ENCODE measurements at places on chromosomes 12 and 14. TPM values are rescaled to one million over a fixed set of nuclear protein-coding genes. Genes with fewer than 3 reads are reported as not detected.

LRP10 gene
- 47.6 TPM for total RNA-seq

OLR1 gene
- 0.49 TPM for total RNA-seq

RPL10L gene
- total RNA-seq = not detected

IAPP gene
- total RNA-seq = not detected

NGB gene
- not detected for total RNA-seq

COQ10A gene
- 55.5 TPM for total RNA-seq

GRCh38 chr12:3641428-3642018, 111.4 kb downstream of the CRACR2A start:
- H3K27me3 ChIP-seq = no peaks in the 10 kb centered on the region
- peaks cover 24% of the 10 kb centered on the region for H3K36me3 ChIP-seq
- H3K27ac ChIP-seq = no peak overlapping the region
- H3K4me3 ChIP-seq = no peak overlapping the region
- H3K4me1 ChIP-seq = peaks cover 4% of the 10 kb centered on the region

DNA sequence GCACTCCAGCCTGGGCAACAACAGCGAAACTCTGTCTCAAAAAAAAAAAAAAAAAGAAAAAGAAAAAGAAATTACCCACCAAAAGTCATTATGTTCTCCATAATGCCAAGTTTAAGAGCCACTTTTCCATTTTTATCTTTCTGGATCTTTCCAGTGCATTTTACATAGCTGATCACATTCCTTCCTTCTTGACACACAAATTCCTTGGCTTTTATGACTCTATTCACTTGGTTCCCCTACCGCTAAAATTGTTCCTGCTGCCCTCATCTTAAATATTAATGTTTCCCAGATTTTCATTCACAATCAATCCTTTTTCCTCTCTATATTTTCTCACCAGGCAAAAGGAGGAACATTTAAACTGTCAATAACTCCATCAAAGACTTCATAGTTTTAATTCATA, 20.2 kb downstream of the KLHL28 start:
- no peak overlapping the region for H3K4me3 ChIP-seq
- no peaks in the 10 kb centered on the region for H3K27me3 ChIP-seq
- H3K27ac ChIP-seq = no peak overlapping the region
- peaks cover 72% of the 10 kb centered on the region for H3K36me3 ChIP-seq
- DNase-seq = no peak

- no peaks in the 10 kb centered on the region for H3K36me3 ChIP-seq
- no peak for DNase-seq
- H3K4me1 ChIP-seq = no peaks in the 10 kb centered on the region
- H3K27ac ChIP-seq = peak overlapping the region; percentile 71
- no peak overlapping the region for H3K4me3 ChIP-seq
These were observed 465.2 kb downstream of the PCNX1 start for GRCh38 chr14:71372411-71372838.

DNA sequence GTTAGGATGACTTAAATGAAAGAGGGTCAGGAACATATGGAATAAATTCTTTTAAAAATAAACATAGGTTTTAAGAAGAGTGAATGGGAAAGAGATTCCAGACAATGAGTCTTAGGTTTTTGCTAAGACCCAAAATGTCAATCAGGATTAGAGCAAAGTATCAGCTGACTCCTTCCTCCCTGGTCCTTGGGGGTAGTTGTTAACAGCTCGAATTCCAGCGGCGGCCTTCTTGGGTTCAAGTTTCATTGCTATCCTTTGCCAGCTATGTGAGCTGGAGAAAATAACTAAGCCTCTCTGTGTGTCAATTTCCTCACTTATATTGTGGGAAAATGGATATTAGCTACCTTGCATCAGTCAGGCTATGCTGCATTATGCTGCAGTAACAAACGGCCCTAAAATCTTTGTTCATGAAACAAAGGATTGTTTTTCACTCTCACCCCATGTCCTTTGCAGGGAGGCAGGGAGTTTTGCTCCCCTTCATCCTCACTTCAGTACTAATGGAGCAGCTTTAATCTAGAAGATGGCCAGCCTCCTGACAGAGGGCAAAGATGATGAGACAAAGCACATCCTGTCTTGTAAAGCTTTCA, 83.8 kb upstream of the RFLNA start:
- peaks cover 27% of the 10 kb centered on the region for H3K27me3 ChIP-seq
- no peak overlapping the region for H3K27ac ChIP-seq
- H3K36me3 ChIP-seq = no peaks in the 10 kb centered on the region
- no peaks in the 10 kb centered on the region for H3K4me1 ChIP-seq

- no peak overlapping the region for H3K4me3 ChIP-seq
- no peak for DNase-seq
- H3K27ac ChIP-seq = no peak overlapping the region
- H3K36me3 ChIP-seq = no peaks in the 10 kb centered on the region
- H3K27me3 ChIP-seq = no peaks in the 10 kb centered on the region
These were observed 34.6 kb downstream of the PTPRO start for GRCh38 chr12:15356951-15357364.

DNA sequence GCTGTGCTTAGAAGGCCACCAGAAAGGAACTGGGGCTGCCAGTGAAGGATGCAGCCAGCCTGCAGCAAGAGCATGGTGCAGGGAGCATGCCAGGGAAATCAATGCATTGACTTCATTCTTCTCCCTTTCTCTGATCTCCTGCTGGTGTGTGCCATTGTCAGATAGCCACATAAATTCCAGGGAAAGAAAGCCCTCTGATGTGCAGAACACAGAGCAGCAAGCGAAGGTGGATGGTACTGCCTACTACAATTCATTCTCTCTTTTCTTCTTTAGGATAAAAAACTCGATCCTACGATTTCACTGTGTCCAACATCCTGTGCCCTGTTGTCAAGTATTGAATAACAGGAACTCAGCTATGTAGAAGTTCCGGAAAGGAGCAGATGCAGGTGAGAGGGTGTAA, 446.7 kb upstream of the TMEM132C start:
- H3K36me3 ChIP-seq = no peaks in the 10 kb centered on the region
- no peak overlapping the region for H3K27ac ChIP-seq
- DNase-seq = no peak
- no peak overlapping the region for H3K4me3 ChIP-seq
- H3K4me1 ChIP-seq = peaks cover 10% of the 10 kb centered on the region

- H3K4me1 ChIP-seq = no peaks in the 10 kb centered on the region
- no peak for DNase-seq
- H3K4me3 ChIP-seq = no peak overlapping the region
- H3K27me3 ChIP-seq = no peaks in the 10 kb centered on the region
- no peak overlapping the region for H3K27ac ChIP-seq
These were observed 77.9 kb upstream of the SOX5 start for GRCh38 chr12:24027352-24027751.

DNA sequence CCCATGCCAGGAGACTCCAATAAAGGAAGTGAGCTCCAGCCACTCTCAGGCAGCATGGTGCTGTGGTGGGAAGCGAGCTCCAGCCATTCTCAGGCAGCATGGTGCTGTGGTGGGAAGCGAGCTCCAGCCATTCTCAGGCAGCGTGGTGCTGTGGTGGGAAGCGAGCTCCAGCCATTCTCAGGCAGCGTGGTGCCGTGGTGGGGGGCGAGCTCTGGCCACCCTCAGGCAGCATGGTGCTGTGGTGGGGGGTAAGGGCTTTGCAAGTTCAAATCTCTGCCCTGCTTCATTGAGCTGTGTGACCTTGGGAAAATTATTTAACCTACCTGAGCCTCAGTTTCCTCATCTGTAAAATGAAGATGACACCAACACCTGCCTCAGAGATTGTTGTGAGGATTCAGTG, 975.1 kb downstream of the BCL11B start:
- H3K4me1 ChIP-seq = no peaks in the 10 kb centered on the region
- H3K36me3 ChIP-seq = no peaks in the 10 kb centered on the region
- no peak overlapping the region for H3K4me3 ChIP-seq
- no peak for DNase-seq

DNA sequence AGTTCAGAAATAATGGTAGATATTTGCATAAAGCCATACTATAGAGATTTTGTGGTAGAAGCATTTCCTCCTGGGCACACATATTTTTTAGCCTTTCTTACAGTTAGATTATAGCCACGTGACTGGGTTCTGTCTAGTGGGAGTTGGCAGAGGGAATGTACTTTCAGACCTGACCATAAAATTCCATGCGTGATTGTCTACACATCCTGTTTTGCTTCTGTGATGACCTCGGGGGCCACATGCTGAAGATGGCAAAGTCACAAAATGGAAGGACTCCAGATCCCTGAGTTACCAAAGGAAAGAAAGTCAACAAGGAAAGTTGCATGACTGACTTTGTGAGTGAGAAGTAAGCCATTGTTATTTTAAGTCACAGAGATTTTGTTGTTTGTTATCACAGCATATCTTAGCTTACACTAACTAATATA, 14.6 kb upstream of the MIA2 start:
- no peaks in the 10 kb centered on the region for H3K27me3 ChIP-seq
- H3K27ac ChIP-seq = no peak overlapping the region
- H3K4me3 ChIP-seq = no peak overlapping the region
- DNase-seq = no peak
- no peaks in the 10 kb centered on the region for H3K4me1 ChIP-seq

- no peak overlapping the region for H3K27ac ChIP-seq
- H3K36me3 ChIP-seq = peaks cover 11% of the 10 kb centered on the region
- DNase-seq = no peak
- no peak overlapping the region for H3K4me3 ChIP-seq
- no peaks in the 10 kb centered on the region for H3K4me1 ChIP-seq
- no peaks in the 10 kb centered on the region for H3K27me3 ChIP-seq
These were observed 75.5 kb downstream of the BORCS5 start for GRCh38 chr12:12432364-12432763.

DNA sequence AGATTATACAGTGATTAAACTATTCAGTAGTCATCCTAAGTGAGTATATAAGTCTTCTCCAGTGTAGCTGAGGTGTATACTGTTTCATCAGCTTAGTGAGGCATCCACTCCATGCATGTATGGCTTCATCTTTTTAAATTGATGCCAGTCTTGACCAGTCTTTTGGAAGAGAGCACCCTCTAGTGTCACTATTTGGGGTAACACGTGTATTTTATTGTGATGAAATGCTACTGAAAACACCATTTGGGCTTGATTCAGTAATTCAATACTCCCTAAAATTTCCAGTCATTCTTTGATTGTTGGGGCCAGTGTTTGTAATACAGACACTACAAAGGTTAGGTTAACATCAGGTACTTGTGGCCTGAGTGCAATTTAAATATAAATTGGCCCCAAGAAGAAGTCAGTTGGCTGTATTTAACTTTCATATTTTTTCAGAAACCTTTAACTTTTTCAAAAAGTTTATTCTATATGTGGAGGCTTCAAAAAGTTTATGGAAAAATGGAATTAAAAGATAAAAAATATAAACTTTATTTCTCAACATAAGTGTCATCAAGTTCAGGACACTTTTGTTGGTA, 35.3 kb downstream of the MIPOL1 start:
- H3K36me3 ChIP-seq = no peaks in the 10 kb centered on the region
- H3K27me3 ChIP-seq = no peaks in the 10 kb centered on the region
- DNase-seq = no peak
- no peak overlapping the region for H3K4me3 ChIP-seq
- no peak overlapping the region for H3K27ac ChIP-seq

- H3K27me3 ChIP-seq = no peaks in the 10 kb centered on the region
- peaks cover 15% of the 10 kb centered on the region for H3K4me1 ChIP-seq
- DNase-seq = no peak
These were observed 58.0 kb downstream of the CDC42BPB start for GRCh38 chr14:102999227-102999895.

DNA sequence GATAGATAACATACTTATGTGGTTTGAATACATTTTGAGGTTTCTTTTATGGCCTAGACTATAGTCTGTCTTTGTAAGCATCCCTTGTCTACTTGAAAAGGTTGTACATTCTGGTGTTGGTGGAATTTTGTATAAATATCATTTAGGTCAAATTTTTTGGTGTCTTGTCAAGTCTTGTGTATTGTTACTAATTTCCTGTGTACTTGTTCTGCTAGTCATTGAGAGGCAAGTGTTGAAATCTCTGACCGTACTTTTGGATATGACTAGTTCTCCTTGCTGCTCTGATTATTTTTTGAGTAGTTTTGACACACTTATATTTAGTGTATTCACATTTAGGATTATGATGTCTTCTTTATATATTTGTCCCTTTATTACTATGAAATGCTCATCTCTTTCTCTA, 219.6 kb downstream of the CCDC91 start:
- H3K27ac ChIP-seq = no peak overlapping the region
- H3K4me1 ChIP-seq = no peaks in the 10 kb centered on the region
- no peak for DNase-seq
- H3K27me3 ChIP-seq = no peaks in the 10 kb centered on the region

- H3K4me3 ChIP-seq = no peak overlapping the region
- H3K27ac ChIP-seq = no peak overlapping the region
- no peaks in the 10 kb centered on the region for H3K36me3 ChIP-seq
These were observed 7.2 kb downstream of the EEA1 start for GRCh38 chr12:92921877-92922276.

GRCh38 chr14:83975435-83975834, 1554.5 kb upstream of the FLRT2 start:
- no peak overlapping the region for H3K4me3 ChIP-seq
- peaks cover 11% of the 10 kb centered on the region for H3K4me1 ChIP-seq
- no peaks in the 10 kb centered on the region for H3K27me3 ChIP-seq
- no peak for DNase-seq
- peak overlapping the region; percentile 11 for H3K27ac ChIP-seq
- no peaks in the 10 kb centered on the region for H3K36me3 ChIP-seq

- no peaks in the 10 kb centered on the region for H3K36me3 ChIP-seq
- H3K27me3 ChIP-seq = no peaks in the 10 kb centered on the region
- DNase-seq = no peak
- H3K27ac ChIP-seq = no peak overlapping the region
- H3K4me1 ChIP-seq = peaks cover 7% of the 10 kb centered on the region
- H3K4me3 ChIP-seq = no peak overlapping the region
These were observed 19.4 kb upstream of the EML1 start for GRCh38 chr14:99773521-99774497.

DNA sequence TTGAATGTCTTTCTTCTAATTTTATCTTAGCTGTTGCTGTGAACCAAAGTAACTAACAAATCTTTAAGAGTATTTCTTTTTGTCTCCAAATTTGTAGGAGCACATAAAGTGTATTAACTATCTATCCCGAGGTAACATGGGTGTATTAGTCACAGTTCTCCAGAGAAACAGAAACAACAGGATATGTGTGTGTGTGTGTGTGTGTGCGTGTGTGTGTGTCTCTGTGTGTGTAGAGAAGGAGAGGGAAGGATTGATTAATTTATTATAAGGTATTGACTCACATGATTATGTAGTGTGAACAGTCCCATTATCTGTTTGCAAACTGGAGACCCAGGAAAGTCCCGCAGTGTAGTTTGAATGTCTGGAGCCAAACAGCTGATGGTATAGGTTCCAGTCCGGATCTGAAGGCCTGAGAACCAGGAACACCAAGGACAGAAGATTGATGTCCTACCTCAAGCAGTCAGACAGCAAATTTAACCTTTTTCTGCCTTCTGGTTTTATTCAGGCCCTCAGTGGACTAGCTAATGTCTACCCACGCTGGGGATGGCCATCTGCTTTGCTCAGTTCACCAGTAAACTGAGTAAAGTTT, 14.4 kb downstream of the G2E3 start:
- DNase-seq = no peak
- H3K27ac ChIP-seq = no peak overlapping the region
- no peaks in the 10 kb centered on the region for H3K36me3 ChIP-seq
- H3K4me1 ChIP-seq = no peaks in the 10 kb centered on the region
